Right ventricle myocardium inferior (tissue), 1 donor: ENCODE measurements at places on chromosomes 1 and 21.

DNA sequence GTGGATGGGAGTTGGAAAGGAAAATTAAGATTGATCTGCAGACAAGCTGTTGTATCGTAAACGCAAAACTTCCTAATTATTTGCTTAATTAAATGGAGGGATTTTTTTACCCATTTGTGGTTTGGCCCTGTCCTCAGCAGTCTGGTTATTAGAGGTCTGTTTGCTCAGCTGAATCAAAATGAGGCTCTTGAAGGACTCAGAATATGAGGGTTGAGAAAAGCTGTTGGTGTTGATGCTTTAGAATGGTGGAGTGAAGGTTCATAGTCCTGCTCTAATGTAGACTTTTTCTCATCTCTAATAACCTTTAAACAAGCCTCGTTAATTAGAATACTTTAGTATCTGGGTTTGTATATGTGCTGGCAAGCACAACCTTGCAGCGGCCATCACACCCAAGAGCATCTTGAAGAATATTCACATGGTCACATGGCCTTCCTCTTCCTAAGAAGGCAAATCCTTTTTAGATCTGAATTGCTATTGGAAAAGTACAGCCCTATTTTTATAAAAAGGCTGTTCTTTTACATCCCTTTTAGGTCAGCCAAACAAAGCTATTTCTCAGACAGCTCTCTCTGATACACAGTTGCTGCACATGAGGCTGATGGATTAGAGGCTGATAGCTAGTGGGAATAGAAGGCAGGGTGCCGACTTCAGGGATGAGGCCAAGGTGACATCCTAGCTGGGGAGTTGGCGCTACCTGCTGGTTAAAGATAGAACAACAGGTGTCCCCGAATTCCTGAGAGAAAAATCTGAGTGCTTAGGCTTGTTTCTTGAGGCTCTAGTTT is 53.8 kb downstream of the MACF1 start:
- DNase-seq: no peak

- DNase-seq: no peak
These were observed 176.7 kb downstream of the TRIM33 start for GRCh38 chr1:114334297-114334696.

- no peak for DNase-seq
These were observed 86.0 kb downstream of the PCNX2 start for GRCh38 chr1:233209481-233209880.

GRCh38 chr1:29855561-29856160 is 619.3 kb downstream of the PTPRU start:
- DNase-seq: no peak

DNA sequence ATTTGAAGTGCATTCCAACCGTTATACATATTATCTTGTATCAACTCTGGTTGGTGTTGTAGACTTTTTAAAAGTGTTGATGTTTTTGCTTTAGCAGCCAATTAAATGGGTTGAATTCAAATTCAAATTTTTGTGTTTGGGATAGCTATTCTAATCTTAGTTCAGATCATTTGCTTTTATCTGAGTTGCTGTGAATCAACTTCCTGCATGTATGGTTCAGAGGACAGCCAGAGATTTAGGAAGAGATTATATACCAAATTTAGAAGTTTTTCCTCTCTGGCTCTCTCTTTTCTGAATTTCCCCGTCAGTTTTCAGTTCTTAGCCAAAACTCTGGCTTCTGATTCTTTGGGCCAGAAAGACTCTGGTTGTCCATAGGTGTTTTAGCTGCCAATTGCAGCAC is 415.5 kb downstream of the NUF2 start:
- no peak for DNase-seq

- no peak for DNase-seq
These were observed 41.7 kb downstream of the SEC16B start for GRCh38 chr1:177928194-177928593.
